Epithelial cell of umbilical artery (primary cell): ENCODE measurements at places on chromosomes 5 and 9. TPM values are rescaled to one million over a fixed set of nuclear protein-coding genes. Genes with fewer than 3 reads are reported as not detected.

C5 gene
- 2.3 TPM in 2 replicates for total RNA-seq

SLC46A2 gene
- not detected in 2 replicates for total RNA-seq

N4BP3 gene
- total RNA-seq: 28.1 and 30.2 TPM in 2 replicates

F2RL2 gene
- 0.65 and 2.3 TPM in 2 replicates for total RNA-seq

ANKHD1 gene
- 36.7 and 67.3 TPM in 2 replicates for total RNA-seq

RFX3 gene
- total RNA-seq: 2.9 and 5.3 TPM in 2 replicates

ZBED3 gene
- 2.3 and 2.6 TPM in 2 replicates for total RNA-seq

BTNL8 gene
- not detected in 2 replicates for total RNA-seq

DOK3 gene
- 0.65 and 3.6 TPM in 2 replicates for total RNA-seq

KLF9 gene
- total RNA-seq: 17.5 and 32.4 TPM in 2 replicates

DAB2 gene
- 76.0 and 119 TPM in 2 replicates for total RNA-seq

STPG3 gene
- not detected in 2 replicates for total RNA-seq

ZFYVE16 gene
- 23.1 and 32.5 TPM in 2 replicates for total RNA-seq

CARTPT gene
- total RNA-seq: not detected in 2 replicates

NAIP gene
- 1.9 and 2.3 TPM in 2 replicates for total RNA-seq

CCDC152 gene
- total RNA-seq: 1.6 and 2.9 TPM in 2 replicates

SPINK4 gene
- not detected in 2 replicates for total RNA-seq

DPYSL3 gene
- total RNA-seq: 166 and 174 TPM in 2 replicates

NR6A1 gene
- total RNA-seq: under 0.01 and 0.46 TPM in 2 replicates

SV2C gene
- total RNA-seq: under 0.01 TPM in 1 of 2 replicates, not detected in the other
